ENCODE measurements at places on chromosomes 12 and 14. TPM values are rescaled to one million over a fixed set of nuclear protein-coding genes. Genes with fewer than 3 reads are reported as not detected.

- DNase-seq, result no peak
Measured at GRCh38 chr14:55123101-55123500, 6.0 kb upstream of the LGALS3 start.

The IL23A gene
- polyA plus RNA-seq, result not detected

The KCNK10 gene
- polyA plus RNA-seq, result not detected

DNA sequence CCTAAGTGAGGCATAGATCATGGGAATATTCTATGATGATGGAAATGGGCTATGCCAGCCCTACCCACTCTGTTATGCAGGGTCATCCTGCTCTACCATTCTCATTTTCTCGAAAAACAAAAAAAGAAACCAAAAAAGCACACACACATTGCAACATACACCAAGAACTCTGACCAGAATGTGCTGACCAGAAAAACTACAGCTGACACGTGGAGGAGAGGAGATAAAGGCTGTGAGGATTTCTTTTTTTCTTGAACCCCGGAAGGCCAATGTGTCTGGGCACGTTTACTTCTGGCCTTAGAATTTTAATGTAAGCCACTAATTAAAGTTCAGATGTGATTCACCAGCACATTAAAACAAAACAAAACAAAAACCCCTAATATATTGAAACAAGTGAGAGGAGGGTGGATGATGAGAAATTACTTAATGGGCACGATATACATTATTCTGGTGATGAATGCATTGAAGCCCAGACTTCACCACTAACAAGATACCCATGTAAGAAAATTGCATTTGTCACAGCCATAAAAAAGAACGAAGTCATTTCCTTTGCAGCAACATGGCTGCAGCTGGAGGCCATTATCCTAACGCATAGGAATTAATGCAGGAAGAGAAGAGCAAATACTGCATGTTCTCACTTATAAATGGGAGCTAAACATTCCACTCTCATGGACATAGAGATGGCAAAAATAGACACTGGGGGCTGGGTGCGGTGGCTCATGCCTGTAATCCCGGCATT is 66.3 kb upstream of the PLEKHG3 start:
- DNase-seq, result no peak

DNA sequence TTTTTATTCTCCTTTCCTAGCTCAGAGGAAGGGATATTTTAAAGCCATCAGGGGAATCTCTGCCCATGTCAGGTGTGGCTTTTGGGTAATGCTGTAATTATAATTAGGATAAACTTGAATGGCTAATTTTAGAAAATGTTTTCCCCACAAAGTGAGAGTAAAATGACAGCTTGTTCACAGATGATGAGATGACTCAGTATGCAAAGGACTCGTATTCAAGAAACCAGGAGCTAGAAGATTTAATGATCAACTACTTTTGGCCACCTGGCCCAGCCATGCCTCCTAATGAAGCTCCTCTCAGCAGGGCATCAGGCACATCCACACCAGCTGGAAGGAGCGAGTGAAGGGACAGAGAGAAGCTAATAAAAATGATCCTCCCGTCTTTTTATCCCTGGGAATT is 29.0 kb upstream of the PLEKHG7 start:
- no peak for DNase-seq

GRCh38 chr14:24954700-24955037 is 95.3 kb downstream of the STXBP6 start:
- no peak for DNase-seq

The RBM19 gene
- 5.6 TPM for polyA plus RNA-seq

DNA sequence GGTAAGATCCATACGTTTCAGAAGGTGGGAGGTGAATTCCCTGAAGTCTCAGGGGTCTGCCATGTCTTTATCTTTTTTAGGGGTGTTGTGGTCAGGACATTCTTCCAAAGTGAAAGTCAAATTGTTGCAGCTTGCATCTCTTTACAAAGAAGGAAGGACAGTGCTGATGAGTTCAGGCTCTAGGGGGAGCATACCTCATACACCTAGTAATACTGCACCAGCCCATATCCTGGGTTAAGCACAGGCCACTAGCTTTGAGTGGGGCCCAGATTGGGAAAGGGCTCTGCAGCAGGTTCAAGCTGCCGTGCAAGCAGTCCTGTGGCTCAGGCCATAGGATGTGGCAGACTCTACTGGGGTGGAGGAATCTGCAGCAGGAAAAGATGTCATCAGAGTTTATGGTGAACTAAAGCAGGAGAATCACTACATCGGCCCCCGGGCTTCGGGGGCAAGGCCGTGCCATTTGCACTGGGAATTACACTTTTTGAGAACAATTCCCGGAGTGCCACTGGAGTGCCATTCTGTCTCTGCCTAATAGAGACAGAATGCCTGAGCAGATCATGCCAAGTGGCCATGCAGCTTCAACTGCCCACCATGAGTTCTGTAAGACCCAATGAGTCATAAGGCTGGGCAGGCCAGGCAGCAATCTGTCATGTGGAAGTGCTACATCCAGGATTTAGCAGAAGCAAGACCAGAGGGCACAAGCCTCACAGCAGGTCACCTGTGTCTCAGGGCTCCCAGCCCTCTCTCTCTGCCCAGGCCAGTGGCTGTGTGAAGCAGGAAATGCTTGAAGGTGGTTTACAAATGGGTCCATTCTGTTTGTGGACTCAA is 32.3 kb downstream of the DIO3 start:
- DNase-seq, result no peak

The CLEC2A gene
- polyA plus RNA-seq, result not detected

The SIX4 gene
- polyA plus RNA-seq, result 0.50 TPM

DNA sequence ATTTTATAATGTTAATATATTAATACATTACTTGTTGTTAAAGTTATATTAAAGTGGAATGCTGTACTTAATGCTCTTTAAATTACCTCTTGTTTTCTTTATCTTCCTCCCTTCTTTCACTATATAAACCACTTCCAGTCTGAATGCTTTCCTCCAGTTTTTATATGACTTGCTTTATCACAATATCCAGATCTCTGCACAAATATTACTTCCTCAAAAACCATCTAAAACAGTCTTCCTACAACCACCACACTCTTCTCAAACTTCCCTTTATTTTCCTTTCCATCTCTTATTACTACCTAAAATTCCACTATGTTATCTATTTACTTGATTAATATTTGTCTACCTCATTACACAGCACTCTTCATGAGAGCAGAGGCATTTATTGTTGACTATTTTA is 956.6 kb downstream of the LRFN5 start:
- DNase-seq, result no peak

GRCh38 chr14:89773151-89773550 is 181.4 kb downstream of the EFCAB11 start:
- DNase-seq, result no peak

The NUP37 gene
- polyA plus RNA-seq, result 9.7 TPM

GRCh38 chr12:63353559-63353958 is 202.6 kb upstream of the AVPR1A start:
- no peak for DNase-seq

GRCh38 chr12:78778339-78778738 is 86.2 kb upstream of the SYT1 start:
- no peak for DNase-seq

DNA sequence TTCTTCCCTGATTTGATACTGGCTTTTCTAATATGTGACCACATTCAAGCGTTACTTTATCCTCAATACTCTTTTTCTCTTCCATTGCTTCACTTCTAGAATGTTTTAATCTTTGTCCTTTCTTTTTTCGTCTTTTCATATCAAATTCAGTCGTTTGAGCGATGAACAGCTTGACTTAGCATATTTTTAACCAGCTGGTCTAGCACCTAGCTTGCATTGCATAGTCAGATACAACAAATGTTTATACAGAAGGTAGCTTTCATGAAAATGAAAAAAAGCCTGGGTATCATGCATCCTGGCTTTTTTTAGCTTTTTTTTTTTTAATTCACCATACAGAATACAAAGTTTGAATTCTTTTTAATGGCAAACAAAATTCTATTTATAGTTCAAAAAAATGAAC is 1.2 kb downstream of the SOX5 start:
- no peak for DNase-seq

Measured in aorta (tissue), 5 donors.